ENCODE measurements at places on chromosomes 12 and 14.

- DNase-seq: no peak
Observed at GRCh38 chr14:74841230-74842207, 34.4 kb downstream of the PROX2 start.

GRCh38 chr12:92049403-92049802 is 96.2 kb downstream of the BTG1 start:
- no peak for DNase-seq

- no peak for DNase-seq
Observed at GRCh38 chr14:68477110-68477455, 315.8 kb downstream of the ZFP36L1 start.

- DNase-seq: no peak
Observed at GRCh38 chr12:11633968-11634367, 15.5 kb upstream of the ETV6 start.

GRCh38 chr12:41277946-41278267 is 89.8 kb downstream of the PDZRN4 start:
- DNase-seq: no peak

- DNase-seq: no peak
Observed at GRCh38 chr12:98591209-98591608, 2.3 kb upstream of the SLC25A3 start.

- DNase-seq: no peak
Observed at GRCh38 chr12:2408262-2408661, 355.5 kb downstream of the CACNA1C start.

- no peak for DNase-seq
Observed at GRCh38 chr14:101478796-101479410, 82.4 kb upstream of the DIO3 start.

GRCh38 chr12:114671443-114672411 is 12.2 kb downstream of the TBX3 start:
- no peak for DNase-seq

- DNase-seq: no peak
Observed at GRCh38 chr14:36844443-36845195, 183.0 kb downstream of the PAX9 start.

DNA sequence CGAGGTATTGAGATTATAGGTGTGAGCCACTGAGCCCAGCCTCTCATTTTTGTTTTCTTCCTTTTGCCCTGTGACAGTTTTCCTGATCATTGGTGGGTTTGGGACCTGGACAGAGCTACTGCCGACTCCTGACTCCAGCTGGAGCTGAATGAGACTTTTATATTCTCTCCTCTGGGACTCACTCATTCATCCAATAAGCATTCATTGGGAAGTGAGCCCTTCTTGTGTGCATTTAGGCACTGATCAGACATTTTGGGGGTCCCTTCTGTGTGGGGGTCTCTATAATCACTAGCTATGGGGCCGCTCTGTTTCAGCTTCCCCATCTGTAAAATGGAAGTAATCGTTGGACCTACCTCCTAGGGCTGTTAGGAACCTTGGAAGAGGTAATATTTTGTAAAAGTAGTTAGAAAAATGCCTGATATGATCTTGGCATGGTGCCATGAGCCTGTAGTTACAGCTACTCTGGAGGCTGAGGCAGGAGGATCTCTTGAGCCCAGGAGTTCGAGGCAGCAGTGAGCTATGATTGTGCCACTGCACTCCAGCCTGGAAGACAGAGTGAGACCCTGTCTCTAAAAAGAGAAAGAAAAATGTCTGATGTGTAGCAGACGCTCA is 7.2 kb downstream of the SH2B3 start:
- DNase-seq: peak; percentile 47

DNA sequence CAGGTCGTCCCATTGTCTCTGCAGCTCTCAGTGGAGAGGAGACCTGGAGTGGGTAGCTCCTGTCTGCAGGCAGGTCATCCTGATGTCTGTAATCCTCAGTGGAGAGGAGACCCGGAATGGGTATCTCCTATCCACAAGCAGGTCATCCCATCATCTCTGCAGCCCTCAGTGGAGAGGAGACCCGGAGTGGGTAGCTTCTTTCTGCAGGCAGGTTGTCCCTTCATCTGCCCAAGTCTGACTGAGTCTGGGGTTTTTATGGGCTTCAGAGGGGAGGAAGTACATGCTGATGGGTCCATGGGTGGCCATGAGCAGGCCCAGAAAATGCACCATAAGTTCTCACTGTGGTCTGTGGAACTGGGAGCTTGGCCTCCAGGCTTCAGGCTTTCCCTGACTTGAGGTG is 28.9 kb upstream of the PAPLN start:
- no peak for DNase-seq

GRCh38 chr12:115574826-115575225 is 702.7 kb downstream of the MED13L start:
- no peak for DNase-seq

GRCh38 chr12:105852951-105853350 is 285.8 kb downstream of the NUAK1 start:
- peak; percentile 71 for DNase-seq

DNA sequence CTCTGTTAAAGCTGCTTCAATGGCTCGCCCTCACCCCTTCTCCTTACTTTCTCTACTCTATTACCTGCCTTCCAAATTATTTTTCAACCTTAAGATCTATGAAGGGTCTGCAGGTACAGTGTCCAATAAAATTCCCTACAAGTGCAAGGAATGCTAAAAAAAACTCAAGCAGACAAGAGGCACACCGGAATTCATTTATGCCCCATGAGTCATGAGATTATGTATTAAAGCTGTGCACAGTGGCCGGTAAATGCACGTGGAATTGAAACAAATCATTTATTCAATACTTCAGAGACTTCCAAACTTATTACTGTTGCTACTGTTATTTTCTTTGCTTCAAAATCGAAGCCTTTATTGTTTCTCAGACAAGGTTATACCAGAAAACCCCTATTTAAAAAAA is 68.4 kb downstream of the ST8SIA1 start:
- DNase-seq: no peak

GRCh38 chr12:65825507-65826352 is 1.4 kb downstream of the HMGA2 start:
- no peak for DNase-seq

- peak; percentile 76 for DNase-seq
Observed at GRCh38 chr12:1778911-1779310, 41.5 kb upstream of the LRTM2 start.

DNA sequence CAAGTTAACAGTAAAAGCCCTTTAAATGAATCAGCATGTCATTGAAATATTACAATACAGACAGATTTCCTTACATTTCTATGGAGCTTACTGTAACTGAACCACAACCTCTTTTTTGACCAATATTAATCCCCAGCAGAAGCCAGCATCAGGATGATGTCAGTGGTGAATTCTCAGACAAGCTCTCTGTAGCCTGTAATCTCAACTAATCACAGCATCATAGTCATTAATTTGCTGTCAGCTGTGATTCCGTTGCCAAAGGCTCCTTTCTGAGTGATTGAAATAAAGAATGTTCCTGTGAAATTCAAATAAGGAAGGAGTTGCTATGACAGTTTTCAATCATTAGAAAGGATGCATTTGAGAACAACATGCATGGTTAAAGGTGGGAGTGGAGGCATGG is 323.1 kb downstream of the PDZRN4 start:
- no peak for DNase-seq

DNA sequence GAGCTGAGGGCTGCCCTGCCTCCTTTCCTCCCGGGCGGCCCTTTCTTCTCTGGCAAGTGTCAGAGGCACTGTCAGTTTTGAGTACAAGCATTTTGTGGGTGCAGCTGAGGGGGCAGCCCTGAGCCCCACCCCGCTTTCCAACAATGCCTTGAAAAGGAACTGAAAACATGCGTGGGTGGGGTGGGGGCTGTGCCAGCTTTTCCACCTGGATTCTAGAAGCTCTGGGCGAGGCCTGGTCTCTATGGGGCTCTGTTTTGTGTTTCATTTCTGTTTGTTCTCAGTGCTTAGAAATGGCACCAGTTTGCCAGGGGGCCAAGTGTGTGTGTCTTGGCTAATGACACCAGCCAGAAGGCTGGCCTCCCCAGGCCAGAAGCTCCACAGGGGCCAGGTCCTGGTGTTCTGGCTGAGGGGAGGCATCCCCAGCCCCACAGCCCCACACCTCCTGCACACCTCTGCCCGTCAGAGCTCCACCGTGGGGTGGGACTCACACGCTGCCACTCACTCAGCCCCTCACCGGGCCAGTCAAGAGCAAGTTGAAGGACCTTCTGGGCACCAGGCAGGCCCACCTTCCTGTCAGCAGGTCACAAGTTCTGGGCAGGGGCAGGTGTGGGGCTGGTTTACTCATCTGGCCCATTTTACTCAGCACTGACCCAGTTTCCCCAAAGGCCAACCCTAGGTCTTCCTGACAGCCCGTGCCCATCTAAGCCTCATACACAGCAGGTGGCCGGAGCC is 155.1 kb downstream of the CALM1 start:
- DNase-seq: no peak

GRCh38 chr14:54489318-54489683 is 521 bp upstream of the GMFB start:
- no peak for DNase-seq

- no peak for DNase-seq
Observed at GRCh38 chr12:45887544-45887943, 102.8 kb downstream of the SCAF11 start.

- no peak for DNase-seq
Observed at GRCh38 chr14:22395803-22396202, 193.2 kb downstream of the DAD1 start.

DNA sequence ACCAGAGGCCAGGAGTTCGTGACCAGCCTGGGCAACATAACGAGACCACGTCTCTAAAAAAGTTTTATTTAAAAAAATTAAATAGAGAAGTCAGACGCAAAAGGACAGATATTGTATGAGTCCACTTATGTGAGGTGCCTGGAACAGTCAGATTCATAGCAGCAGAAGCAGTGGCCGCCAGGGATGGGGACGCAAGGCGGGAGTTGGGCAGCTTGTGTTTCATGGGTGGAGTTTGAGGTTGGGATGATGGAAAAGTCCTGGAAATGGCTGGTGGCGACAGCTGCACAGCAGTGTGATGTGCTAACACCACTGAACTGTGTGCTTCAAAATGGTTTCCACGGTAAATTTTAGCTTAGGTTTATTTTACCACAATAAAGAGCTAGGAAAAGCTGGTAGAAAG is 57.6 kb upstream of the DDX11 start:
- DNase-seq: no peak

DNA sequence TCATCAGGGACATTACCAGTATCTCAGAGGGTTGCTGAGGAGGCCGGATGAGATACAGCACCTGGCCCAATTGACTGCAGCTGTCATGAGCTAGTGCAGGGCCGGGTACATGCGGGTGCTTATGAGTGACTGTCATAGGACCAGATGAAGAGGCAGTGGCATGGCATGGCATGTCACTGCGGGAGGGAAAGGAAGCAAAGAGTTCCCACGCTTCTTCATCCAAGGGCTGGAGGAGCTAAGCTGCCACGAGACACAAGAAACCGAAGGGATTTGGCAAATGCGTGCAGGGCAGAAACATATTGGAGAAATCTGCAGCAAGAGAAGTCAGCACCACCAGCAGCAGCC is 10.7 kb upstream of the GPX2 start:
- no peak for DNase-seq

DNA sequence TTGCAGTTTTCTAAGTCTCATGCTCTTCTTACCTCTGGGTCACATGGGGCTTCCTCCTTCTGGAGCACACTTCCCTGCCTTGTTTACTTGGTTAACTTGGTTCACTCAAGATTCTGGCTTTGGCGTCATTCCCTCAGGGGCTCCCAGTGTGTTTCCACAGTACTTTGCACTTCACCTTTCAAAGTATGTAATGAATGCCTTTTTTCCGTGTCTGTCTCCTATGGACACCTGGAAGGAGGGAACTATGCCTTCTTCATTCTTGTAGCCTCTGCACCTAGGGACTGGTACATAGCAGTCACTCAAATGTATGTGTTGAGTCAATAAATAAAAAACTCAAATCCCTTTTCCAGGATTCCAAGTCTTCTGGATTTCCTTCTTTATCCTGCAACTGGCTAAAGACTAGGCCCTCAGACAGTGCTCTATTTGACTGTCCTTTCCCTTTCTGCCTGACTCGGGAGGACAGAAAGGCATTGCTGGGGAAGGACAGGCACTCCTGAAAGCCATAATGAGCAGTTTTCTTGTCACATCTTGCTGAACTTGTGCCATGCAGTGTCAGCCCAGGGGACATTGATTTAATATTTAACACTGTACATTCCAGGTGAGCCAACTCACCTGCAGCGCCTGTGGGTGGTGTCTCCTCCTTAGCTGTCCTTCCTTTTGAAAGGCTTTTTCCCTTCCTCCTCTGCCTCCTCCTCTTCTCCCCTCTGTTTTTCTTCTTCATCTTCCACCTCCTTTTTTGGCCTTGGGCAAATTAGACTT is 12.8 kb downstream of the MYRFL start:
- no peak for DNase-seq

DNA sequence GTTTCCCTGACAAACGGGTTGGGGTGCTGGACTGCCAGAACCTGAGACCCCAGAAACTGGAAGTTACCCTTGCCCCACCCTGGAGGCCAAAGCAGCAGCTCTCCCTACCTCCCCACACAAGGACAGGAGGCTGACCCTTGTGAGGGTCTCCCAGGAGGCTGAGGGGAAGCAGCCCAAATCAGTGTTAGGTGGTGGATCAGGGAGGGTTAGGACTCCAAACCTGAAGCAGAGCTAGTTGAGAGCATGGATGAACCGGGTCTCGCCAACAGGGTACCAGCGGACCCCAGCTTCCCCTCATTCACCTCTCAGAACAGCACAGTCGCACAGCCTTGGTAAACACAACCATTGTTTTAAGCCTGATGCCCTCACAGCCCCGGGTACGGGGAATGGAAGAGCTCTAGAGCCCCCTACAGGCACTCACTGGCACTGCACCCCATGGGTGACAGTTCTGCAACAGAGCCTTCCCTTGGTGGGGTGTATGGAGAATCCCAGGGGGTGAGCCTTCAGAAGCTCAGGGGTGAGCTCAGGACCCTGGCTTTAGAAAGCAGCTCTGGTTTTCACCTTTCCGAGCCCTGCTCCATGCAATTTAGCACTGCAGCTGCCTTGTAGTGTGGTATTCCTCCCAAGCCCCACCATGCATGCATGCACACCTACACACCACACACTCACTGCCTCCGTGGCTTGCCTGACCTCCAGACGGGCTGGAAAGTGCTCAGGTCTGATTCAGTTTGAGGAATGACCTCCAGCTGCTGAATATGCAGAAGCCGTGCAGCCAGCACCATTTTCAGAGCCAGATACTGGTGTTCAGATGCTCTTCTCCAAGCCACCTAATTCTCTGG is 11.2 kb downstream of the ESRRB start:
- peak; percentile 68 for DNase-seq
